SW 1271 (cell line): ENCODE measurements at places on chromosomes 2 and 18.

- no peak for DNase-seq
These were observed 101.7 kb downstream of the ANKRD44 start for GRCh38 chr2:197208841-197209240.

DNA sequence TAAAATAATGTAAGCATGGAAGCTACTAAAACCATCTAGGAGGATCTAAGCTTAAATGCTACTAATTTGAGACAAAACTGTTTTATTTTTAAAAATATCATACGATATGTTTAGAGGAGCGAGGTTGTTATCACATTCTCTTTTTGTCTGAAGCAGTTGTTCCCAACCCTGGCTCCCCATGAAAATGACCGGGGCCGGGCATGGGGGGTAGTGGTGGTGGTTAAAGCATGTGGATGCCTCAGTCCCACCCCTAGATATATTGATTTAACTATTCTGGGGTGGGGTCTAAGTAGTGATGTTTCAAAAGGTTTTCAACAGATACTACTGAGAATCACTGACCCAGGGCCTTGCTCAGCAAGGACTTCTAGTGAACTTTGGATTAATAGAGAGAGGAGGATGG, 359.8 kb downstream of the ALK start:
- no peak for DNase-seq

- no peak for DNase-seq
These were observed 64.9 kb upstream of the WIPF1 start for GRCh38 chr2:174662459-174662858.

DNA sequence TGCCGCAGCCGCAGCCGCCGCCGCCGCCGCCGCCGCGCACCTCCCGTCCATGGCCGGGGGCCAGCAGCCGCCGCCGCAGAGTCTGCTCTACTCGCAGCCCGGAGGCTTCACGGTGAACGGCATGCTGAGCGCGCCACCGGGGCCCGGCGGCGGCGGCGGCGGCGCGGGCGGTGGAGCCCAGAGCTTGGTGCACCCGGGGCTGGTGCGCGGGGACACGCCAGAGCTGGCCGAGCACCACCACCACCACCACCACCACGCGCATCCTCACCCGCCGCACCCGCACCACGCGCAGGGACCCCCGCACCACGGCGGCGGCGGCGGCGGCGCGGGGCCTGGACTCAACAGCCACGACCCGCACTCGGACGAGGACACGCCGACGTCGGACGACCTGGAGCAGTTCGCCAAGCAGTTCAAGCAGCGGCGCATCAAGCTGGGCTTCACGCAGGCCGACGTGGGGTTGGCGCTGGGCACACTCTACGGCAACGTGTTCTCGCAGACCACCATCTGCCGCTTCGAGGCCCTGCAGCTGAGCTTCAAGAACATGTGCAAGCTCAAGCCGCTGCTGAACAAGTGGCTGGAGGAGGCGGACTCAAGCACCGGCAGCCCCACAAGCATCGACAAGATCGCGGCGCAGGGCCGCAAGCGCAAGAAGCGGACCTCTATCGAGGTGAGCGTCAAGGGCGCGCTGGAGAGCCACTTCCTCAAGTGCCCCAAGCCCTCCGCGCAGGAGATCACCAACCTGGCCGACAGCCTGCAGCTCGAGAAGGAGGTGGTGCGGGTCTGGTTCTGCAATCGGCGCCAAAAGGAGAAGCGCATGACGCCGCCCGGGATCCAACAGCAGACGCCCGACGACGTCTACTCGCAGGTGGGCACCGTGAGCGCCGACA, 2.4 kb downstream of the POU3F3 start:
- no peak for DNase-seq

- DNase-seq: no peak
These were observed 137.6 kb downstream of the CERS6 start for GRCh38 chr2:168593713-168594112.

- no peak for DNase-seq
These were observed 21.6 kb downstream of the MAP4K4 start for GRCh38 chr2:101718993-101719571.

DNA sequence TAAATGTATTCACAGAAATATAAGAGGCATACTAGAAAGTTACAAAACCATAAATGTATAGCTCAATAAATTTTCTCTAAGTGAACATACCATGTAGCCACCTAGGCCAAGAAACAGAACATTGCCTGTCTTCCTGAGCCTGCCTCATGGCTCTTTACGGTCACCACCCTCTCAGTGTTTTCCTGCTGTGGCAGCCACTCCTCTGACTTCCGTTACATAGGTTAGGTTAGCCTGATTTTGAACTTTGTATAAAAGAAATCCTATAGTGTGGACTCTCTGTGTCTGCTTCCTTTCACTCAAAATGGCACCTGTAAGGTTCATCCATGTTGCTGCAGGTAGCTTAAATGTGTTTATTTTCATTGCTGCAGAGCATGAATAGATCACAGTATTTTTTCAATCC, 11.6 kb upstream of the ST3GAL5 start:
- DNase-seq: no peak

DNA sequence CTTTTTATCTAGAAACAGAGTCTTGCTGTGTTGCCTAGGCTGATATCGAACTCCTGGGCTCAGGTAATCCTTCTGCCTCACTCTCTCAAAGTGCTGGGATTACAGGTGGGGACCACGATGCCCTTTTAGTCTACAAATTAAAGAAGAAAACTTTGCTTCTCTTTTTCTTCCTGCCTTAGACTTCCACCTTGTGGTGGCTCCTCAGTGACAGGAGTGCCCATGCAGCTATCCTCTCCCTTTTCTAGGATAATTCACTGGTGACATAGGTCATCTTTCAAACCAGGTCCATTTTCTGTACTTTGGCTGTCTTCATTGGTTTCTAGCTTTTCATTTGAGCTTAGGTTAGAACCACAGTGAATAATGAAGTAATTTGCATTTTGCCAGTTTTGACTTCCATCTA, 13.6 kb downstream of the DCAF17 start:
- DNase-seq: no peak
